ENCODE measurements at places on chromosomes 16 and 17.

DNA sequence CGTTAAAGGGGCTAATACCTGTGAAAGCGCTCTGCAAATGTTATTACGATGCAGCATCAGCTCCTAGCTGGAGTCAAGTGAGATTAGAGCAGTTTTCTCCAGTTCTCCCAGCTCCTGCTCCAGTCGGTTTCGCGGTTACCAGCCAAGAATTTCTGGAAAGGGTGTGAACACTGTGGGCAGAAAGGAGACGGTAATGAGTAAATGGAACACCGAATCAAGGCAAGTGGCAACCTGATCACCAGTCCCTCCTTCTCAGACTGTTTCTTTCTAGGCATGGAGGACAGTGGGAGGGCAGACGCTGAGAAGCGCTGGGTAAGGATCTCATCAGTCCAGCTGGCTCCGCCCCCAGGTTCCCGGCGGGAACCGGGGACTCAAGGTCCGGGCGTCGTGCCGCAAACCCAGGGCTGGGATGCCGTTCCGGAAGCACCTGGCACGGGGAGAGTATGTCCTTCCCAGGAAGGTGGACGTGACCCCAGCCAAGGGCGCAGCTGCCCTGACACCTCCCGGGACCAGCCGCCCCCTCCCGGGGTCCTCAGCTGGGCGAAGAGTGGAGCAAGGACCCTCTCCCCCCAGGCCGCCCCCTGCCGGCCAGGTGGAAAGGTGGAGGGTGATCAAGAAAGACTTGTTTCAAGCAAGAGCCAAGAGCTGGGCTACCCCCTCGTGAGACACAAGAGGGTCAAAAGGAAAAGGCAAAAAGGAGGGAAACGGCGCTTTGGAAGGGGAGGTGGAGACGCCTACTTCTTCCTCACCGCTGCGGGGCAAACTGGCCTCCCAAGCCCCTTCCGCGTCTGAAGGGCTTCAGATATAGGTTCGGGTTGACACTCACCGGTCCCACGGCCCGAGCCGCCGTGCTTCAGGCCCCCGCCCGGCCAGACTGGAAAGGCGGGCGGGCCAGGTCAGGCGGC, 481 bp downstream of the MYO19 start:
- peak; percentile 84 for DNase-seq

- DNase-seq: no peak
These were observed 1.1 kb downstream of the GJC1 start for GRCh38 chr17:44828919-44829522.

- no peak for DNase-seq
These were observed 391.6 kb downstream of the CDH11 start for GRCh38 chr16:64730261-64730660.

DNA sequence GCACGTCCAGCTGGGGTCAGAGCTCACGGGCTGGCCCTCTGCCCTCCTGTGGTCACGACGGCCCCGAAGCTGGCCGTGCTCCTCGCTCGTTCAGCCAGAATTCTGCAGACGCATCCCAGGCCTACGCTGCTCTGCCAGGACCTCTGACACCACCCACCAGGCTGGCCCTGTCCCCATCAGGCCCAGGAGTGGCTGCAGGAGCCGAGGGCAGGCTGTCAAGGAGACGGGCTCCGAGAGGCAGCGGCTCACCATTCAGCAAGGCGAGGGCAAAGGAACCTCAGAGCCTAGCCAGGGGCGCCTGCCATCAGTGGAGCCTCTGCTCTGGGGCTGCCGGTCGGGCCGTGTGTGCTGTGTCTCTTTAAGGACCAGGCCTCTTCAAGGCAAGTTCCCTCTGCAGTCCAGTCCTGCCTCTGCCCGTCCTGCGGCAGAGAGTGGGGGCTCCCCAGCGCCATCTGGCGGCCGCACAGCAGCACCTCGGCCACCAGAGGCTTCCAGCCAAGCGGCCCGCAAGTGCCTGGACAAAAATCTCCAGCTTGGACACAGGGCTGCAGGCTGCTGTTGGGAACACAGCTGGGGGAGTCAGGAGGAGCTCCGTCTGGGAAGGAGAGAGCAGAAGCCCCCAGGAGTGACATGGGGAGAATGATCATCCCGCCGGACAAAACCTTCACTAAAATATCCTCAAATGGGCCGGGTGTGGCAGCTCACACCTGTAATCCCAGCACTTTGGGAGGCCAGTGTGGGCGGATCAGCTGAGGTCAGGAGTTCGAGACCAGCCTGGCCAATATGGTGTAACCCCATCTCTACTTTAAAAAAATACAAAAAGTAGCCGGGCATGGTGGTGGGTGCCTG, 7.4 kb upstream of the ABR start:
- peak; percentile 94 for DNase-seq

- peak; percentile 75 for DNase-seq
These were observed 224.9 kb downstream of the SEC14L1 start for GRCh38 chr17:77365584-77366186.

- peak; percentile 94 for DNase-seq
These were observed 10.2 kb upstream of the ETV4 start for GRCh38 chr17:43556292-43556691.

- peak; percentile 51 for DNase-seq
These were observed 1.3 kb downstream of the TUBB3 start for GRCh38 chr16:89924297-89924924.

- no peak for DNase-seq
These were observed 28.9 kb upstream of the CMIP start for GRCh38 chr16:81415751-81416150.

DNA sequence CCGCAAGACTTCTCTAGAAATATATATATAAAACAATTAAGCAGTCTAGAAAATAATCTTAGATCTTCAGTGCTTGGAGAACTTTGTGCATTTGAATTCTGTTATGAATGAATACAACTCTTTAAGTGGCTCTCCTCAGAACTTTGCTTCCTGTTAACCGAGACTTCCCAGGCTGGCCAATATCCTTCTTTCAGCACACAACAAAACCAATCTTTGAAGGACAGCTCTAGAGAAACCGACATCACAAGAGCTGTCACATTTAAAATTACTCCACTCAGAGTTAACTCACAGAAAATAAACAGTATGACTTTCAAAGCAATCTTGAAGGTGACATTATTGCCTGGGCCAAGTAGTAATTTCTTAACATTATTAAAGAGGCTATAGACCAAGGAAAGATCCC, 49.7 kb upstream of the ITGA2B start:
- no peak for DNase-seq

GRCh38 chr17:1120596-1121441, 59.0 kb downstream of the ABR start:
- no peak for DNase-seq

GRCh38 chr16:50708373-50709060, 15.1 kb downstream of the NOD2 start:
- DNase-seq: no peak

- no peak for DNase-seq
These were observed 133.2 kb downstream of the CBLN1 start for GRCh38 chr16:49148410-49148809.

- DNase-seq: no peak
These were observed 1.0 kb downstream of the HOXB8 start for GRCh38 chr17:48613862-48614694.

DNA sequence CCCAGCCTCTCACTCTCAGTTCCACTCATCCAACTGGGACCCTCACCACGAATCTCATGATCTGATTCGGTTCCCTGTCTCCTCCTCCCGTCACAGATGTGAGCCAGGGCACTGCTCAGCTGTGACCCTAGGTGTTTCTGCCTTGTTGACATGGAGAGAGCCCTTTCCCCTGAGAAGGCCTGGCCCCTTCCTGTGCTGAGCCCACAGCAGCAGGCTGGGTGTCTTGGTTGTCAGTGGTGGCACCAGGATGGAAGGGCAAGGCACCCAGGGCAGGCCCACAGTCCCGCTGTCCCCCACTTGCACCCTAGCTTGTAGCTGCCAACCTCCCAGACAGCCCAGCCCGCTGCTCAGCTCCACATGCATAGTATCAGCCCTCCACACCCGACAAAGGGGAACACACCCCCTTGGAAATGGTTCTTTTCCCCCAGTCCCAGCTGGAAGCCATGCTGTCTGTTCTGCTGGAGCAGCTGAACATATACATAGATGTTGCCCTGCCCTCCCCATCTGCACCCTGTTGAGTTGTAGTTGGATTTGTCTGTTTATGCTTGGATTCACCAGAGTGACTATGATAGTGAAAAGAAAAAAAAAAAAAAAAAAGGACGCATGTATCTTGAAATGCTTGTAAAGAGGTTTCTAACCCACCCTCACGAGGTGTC, 26.6 kb downstream of the STH start:
- no peak for DNase-seq

GRCh38 chr17:53218723-53219122, 604.0 kb upstream of the KIF2B start:
- no peak for DNase-seq

GRCh38 chr16:75481475-75481874, 13.8 kb downstream of the CHST6 start:
- DNase-seq: no peak

- DNase-seq: no peak
These were observed 6.5 kb downstream of the SNRNP25 start for GRCh38 chr16:60166-60565.

DNA sequence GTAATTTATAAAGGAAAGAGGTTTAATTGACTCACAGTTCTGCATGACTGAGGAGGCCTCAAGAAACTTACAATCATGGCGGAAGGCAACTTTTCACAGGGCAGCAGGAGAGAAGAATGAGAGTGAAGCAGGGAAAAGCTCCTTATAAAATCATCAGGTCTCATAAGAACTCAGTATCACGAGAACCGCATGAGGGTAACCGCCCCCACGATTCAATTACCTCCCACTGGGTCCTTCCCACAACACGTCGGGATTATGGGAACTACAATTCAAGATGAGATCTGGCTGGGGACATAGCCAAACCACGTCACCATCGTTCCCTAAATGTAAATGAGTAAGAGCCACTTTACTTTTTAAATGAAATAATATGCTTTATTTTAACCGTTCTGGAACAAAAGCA, 89.9 kb upstream of the NACA2 start:
- DNase-seq: no peak

DNA sequence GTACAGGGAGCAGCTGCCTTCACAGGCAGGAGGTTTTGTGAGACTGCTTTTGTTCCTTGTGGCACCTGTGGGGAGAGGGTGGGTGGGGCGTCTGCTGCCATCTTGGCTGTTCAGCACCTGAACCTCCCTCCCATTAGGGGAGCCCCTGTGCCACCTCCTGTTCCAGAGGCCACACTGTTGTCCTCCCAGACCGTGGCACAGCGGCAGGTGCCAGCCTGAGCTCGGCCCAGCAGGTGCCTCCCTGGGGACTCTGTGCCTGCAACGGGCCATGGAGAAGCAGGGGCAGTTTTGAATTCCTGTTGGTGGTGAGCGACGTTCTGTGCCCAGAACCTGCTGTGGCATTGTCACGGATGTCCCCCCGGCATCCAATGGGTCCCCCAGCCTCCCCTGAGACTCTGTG, 9.9 kb downstream of the LGALS3BP start:
- DNase-seq: no peak

GRCh38 chr17:7419819-7420610, at the start of gene SPEM1:
SPEM1 (plus strand) TSS chr17:7420324; CDS start chr17:7420385, 61 bp downstream.
- DNase-seq: no peak

GRCh38 chr16:81567987-81568748, 123.6 kb downstream of the CMIP start:
- DNase-seq: peak; percentile 85

GRCh38 chr16:17397499-17397891, 73.3 kb downstream of the XYLT1 start:
- DNase-seq: no peak

- DNase-seq: peak; percentile 48
These were observed 13.1 kb upstream of the SREBF1 start for GRCh38 chr17:17849845-17850373.

DNA sequence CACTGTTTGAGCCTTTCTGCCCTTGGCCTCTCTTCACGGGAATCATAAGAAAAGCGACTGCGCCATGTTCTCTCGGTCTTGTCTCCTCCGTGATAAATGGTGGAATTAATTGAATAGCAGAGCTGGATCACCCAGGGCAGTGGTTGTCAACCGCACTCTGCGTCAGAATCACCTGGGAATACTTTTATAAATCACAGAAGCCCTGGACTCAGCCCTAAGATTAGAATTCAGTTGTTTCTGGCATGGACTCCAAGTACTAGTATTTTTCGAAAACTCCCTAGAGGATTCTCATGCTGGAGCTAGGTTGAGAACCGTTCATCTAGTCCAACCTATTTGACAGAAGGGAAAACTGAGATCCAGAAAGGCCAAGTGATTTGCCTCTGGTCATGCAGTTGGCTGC, 64.1 kb downstream of the SPACA3 start:
- no peak for DNase-seq

DNA sequence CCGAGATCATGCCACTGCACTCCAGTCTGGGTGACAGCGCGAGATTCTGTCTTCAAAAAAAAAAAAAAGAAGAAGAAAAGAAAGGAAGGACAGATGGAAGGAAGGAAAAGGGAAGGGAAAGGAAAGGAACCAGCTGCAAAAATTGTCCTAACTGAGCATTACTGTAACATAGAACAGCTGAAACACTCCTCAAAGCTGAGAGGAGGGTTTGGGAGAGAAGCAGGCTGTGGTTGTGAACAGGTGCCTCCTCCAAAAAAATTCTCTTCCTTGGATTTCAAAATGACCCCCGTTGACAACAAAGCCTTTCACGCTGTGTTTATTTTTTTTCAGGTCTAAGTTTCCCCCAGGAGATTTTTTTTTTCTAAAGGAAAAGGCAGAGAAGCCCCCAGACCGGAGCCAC, 541.4 kb downstream of the WWOX start:
- no peak for DNase-seq

DNA sequence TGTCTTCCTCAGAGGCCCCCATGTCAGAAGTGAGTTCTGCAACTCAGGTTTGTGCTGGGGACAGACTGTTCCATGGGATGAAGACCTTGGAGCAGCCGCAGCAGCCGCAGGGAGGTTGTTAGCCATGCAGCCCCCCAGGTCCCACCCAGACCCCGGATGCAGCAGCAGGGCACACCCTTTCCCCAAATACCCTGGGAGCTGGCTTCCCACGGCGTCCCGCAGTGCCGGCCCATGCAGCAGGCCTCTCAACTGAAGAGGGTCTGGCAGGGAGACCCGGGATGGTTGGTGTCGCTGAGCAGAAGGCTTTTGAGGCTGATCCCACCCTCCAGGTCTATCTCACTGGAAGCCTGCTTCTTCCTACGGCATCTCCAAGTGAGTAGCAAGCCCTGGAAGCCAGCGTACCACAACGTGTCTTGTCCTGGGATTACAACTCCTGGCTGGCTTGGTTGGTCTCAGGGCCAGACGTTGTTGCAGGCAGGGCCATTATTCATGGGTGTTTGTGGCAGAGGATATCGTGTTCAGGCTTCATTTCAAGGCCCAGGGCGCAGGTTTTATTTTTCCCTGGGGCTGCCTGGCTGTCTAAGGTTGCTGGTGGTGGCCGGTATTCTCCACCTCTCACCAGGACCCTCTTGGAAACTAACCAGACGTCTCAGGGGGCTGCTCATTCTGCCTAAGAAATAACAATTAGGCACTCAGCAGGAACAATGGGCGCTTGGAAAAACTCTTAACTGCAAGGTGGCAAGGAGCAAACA, 223.2 kb downstream of the C16orf95 start:
- DNase-seq: no peak
